CD4-positive, alpha-beta T cell treated with Interleukin-21 for 1 hour (primary cell): ENCODE measurements at places on chromosomes 7 and 10.

- DNase-seq = no peak
These were observed 269.6 kb downstream of the SORCS3 start for GRCh38 chr10:104910712-104911111.

DNA sequence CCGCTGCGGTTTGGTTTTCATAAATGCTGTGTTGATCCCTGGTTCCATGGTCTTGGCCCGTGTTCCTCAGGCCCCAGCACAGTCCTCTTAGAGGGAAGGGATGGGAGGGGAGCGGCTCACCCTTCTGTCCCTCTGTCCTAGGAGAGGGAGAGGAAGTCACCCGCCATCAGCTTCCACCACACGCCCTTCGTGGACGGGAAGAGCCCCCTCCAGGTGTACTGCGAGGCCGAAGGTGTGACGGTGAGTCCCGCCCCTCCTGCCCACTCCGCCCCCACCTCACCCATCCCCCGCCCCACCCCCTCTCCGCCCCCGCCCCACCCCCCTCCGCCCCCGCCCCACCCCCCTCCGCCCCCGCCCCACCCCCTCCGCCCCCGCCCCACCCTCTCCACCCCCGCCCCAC lies 37.5 kb upstream of the DPYSL4 start:
- DNase-seq = no peak

DNA sequence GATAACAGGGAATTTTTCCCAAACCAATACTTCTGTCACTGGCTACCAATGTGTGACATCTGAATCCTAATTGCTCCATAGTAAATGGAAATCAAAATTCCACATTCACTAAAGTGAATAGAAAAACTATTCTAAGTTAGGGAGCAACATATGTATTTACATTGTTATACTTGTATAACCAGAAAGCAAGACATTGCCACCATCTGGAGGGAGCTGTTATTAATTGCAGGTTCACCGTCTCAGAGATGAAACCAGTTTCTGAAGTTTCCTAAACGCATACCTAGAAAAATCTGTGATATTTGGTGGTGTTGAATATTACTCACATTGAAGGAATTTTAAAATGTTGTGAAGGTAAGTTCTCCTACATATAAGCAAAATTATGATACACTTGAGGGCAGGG lies 390.1 kb downstream of the NXPH1 start:
- DNase-seq = no peak

DNA sequence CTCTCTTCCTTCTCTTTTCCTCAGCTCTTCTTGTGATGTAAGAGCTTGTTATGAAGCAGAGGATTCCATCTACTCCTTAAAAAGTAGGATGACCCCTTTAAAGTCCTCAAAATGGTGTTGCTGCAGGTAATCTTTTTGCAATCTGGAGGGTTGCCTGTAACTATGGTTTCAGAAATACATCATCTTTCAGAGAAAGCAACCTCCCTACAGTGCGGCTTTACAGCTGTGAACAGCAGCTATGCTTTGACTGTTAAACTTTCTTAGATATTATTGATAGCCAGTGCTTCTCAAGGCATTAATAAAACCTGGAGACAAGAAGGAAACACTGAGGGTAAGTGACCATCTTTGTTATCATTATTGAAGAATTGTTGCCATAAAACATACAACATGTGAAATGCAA lies 86.6 kb upstream of the MDFIC start:
- no peak for DNase-seq

- no peak for DNase-seq
These were observed 1454.1 kb downstream of the GATA3 start for GRCh38 chr10:9508606-9509005.

- DNase-seq = no peak
These were observed 28.6 kb downstream of the FAM13C start for GRCh38 chr10:59333701-59334100.

DNA sequence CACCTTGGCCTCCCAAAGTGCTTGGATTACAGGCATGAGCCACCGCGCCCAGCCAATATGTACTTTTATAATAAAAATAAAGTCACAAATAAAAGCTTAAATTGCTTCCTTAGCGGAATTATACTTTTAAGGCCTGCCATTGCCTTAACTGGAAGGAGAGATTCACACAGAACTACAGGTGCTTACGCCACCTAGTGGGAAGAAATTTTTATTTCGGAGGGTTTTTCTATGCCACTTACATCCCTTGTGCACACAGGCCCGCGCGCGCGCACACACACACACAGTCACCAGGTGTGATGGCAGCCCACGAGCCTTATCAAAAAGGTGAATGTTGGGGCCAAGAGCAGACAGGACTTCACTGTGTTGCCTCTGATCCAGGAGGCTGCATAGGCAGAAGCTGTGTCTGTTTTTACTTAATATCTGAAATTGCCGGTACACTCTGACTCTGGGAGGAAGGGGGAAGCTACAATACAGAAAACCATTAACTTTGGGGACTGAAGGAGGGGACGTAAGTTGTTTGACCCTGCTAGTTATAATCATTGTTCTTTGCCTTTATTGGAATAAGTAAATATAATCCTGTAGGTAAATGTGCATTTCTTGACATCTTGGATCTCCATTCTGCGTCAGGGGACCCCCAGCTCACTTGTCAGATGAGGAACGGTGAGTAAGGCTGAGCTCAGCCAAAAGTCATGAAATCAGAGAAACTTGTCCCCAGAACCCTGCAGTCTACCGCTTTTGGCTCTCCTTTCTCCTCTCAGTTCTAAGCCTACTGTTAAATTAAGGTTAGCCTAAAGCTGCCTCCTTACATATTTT lies 87.1 kb downstream of the SLC16A9 start:
- DNase-seq = peak; percentile 30

GRCh38 chr10:117830787-117831212 lies 215.9 kb downstream of the RAB11FIP2 start:
- peak; percentile 41 for DNase-seq

GRCh38 chr7:140719721-140720120 lies 23.2 kb downstream of the NDUFB2 start:
- no peak for DNase-seq

- DNase-seq = no peak
These were observed 95.0 kb downstream of the FRMD4A start for GRCh38 chr10:14235566-14236195.

- no peak for DNase-seq
These were observed 168.4 kb upstream of the CELF2 start for GRCh38 chr10:10849306-10849705.

DNA sequence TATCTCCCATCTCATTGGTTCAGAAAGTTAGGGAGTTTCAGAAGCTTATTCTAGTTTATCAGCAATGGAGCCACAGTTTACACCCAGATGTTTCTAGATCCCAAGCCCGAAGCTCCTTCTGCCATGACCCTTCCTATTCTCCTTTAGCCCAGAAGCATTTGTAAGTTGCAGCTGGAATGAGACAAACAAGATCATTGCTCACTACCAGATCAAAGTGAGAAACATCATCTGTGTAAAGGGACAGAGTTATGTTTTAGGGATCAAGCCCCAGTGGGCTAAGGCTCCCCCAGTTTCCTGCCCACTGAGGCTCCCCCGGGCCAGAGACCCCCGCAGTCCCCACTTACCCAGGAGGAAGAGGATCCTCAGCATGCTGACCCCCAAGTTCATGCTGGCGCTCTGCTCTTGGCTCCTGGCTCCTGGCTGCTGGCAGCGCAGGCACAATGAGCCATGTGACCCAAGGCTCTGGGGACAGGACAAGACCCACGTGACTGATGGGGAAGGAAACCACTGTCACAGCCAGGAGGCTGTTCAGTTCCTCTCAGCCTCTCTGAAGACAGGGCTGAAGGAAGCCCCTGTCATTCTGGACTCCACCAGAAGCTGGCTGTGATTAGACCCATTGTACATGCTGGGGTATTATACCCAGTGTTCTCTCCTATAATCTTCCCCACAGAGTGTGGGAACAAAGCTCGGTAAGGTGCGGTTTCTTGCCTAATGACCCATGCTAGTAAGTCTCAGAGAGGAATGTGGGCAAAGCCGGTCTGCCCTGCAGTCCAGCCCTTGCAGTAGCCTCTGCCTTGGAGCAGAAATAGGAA lies at the start of gene TMEM273:
TSS of gene TMEM273 (minus strand) at position 442 of the 812 bp plus-strand sequence. CDS start at position 387, 55 bp downstream.
- peak; percentile 64 for DNase-seq

DNA sequence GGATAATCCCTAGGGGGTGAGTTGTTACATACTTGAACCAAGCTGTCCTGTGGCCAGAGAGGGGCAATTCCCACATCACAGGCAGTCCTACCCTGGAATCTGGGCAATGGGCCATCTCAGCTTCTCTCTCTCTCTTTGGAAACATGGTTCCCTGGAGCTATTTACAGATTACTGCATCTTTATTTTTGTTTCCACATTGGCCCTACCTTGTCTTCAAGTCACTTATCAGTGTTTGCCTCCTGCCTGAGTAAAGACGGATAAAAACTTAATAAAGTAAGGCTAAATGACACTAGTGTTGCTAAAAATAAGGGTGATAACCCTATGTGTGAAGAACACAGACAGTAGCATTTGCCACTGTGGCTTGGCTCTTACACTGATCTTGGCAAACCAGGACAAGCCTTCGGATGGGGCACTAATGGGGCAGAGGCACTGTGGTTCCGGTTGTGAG lies 228.2 kb downstream of the GFRA1 start:
- no peak for DNase-seq

DNA sequence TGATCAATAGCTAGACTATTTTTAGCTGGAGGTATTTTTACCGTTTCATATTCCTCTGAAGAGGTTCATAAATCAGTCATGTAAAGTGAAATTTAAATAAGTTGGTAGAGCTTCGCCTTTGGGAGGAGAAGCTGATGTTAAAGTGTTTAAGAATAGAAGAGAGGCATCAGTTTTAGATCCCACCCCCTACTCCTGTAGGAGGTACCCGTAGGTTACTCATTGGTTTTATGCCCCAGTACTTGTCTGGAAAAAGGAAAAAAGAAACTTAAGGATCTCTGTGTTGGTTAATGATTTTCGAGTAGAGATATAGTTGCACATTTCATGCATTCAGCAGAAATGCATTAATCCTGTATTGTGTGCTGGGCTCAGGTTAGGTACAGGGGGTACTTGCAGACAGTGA lies 8.7 kb downstream of the ZNF365 start:
- DNase-seq = no peak

DNA sequence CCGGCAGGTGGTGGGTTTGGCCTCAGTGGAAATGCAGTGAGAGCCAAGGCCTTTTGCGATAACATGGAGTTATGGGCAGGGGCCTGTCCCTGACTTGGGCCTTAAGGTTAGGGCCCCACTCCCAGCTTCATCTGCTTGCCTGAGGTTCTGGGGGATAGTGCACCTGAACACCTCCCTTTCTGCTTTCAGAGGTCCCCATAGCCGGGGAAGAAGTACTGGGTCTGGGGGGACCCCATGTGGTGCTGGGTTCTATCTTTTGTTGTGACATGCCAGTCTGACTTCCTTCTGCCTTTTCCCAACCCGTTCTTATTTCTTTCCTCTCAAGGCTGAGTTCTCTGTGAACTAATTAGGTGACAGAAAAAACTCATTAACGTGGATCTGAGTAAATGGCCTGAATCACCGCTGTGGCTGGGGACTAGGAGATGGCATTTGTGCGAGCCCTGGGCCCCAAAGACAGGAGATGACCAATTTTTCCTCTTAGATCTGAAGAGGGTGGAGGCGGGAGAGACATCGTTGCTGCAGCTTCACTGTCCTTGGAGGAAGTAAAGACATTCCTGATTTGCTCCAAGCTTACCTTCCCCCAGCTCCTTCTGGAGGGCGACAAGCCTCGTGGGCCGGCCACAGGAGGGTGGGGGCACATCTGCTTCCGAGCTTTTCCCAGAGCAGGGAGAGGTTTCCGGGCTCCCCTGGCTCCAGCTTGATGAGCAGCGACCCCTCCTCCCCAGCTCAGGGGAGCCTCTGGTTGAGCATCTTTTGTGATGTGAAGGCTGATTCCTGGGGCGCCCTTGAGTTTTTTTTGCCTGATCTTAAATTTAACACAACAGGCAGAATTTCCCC lies 2.0 kb downstream of the AGAP3 start:
- no peak for DNase-seq

GRCh38 chr7:29194206-29194593 lies 375 bp upstream of the CHN2 start:
- DNase-seq = no peak

DNA sequence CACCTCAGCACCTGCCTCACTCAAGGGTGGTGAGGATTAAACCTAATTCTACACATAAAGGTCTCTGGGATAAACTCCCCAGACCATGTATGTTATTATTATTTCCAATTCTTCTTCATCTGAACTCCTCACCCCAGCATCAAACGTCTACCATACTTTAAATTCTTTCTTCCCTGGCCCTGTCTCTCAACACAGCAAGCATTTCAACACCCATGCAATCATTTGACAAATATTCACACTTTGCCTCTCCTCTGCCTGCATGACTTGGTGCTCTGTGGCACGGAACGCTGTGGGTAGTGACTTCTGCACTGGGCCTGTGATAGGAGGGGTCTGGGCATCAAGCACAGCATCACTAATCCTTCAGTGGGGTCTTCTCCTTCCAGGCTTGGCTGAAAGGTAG lies 490.8 kb downstream of the TNS3 start:
- DNase-seq = no peak

GRCh38 chr10:75207079-75207856 lies 3.3 kb upstream of the VDAC2 start:
- no peak for DNase-seq

DNA sequence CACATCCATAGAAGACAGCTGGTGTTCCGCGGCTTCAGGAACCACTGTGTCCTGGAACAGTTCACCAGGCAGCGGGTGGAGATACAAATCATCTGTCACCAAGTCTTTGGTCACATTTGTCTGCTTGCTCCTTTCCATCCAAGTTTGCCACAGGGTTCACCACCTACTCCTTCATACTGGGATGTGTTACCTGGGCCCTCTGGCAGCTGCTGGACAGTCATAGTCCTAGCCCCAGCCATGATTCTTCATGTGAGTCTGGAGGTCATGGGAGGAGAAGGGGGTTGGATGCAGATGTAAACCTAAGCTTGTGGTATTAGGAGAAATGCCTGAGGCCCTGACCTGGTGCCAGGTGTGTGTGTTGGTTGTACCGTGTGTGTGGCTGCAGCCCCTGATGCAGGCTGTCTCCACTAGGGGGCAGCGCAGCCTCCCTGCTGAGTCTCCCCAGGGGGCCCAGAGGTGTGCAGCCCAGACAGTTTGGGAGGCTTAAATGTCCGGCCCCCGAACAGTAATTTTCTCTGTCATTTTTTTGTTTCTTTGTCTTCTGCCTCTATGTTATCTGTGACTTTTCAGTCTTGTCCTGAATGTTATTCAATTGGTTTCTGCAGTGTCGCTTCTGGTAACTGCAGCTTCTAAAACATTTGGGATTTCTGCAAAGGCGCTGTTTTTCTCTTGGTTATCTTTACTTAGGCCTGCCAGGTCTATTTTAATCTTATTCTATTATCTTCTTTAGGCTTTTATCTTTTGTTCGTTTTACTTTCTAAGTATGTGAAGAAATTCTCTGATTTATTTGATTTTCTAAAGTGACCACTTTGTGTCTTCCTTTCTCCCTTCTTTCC lies 14.8 kb downstream of the NPS start:
- no peak for DNase-seq

DNA sequence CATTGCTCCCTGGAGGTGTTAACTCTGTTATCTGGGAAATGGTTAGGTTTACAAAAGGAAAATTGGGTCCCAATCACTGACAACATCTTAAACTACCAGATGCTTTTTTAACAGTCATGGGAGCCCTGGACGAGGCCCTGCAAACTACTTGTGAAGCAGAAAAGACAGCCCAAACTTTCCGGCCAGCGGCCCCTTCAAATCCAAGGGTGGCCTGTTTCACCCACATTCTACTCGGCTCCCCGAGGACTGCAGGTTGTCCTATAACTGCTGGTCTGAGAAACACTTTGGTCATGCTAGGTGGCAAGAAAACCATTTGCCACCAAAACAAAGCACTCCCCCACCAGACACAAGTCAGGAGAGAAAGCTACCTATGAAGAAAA lies 2.6 kb downstream of the TUBGCP2 start:
- DNase-seq = no peak

GRCh38 chr10:79137300-79137756 lies 68.6 kb downstream of the ZMIZ1 start:
- DNase-seq = no peak
